ENCODE measurements at places on chromosomes 11 and 22.
A peak's percentile ranks its signal among the peaks of the same experiment; 100 is the strongest.

GRCh38 chr11:126841999-126842398 is 158.6 kb downstream of the KIRREL3 start:
- no peak for DNase-seq

DNA sequence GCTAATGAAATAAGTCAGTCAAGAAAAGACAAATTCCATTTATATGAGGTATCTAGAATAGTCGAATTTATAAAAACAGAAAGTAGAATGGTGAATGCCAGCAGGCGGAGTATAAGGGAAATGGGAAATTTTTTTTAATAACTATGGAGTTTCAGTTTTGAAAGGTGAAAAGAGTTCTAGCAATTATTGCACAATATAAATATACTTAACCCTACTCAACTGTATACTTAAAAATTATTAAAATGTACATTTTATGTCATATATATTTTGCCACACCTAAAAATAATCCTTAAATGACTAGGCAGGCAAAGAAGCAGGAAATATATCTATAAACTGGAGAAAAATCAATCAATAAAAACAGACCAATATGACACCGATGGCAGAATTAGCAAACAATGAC is 196.5 kb upstream of the UBASH3B start:
- no peak for DNase-seq

- no peak for DNase-seq
Observed at GRCh38 chr22:24076091-24076867, 65.2 kb downstream of the CABIN1 start.

- DNase-seq, result no peak
Observed at GRCh38 chr11:16896729-16897469, 117.3 kb downstream of the PLEKHA7 start.

GRCh38 chr11:110759972-110760381 is 47.7 kb upstream of the ARHGAP20 start:
- peak; percentile 53 for DNase-seq

GRCh38 chr11:34214961-34215805 is 109.8 kb downstream of the NAT10 start:
- DNase-seq, result peak; percentile 47

DNA sequence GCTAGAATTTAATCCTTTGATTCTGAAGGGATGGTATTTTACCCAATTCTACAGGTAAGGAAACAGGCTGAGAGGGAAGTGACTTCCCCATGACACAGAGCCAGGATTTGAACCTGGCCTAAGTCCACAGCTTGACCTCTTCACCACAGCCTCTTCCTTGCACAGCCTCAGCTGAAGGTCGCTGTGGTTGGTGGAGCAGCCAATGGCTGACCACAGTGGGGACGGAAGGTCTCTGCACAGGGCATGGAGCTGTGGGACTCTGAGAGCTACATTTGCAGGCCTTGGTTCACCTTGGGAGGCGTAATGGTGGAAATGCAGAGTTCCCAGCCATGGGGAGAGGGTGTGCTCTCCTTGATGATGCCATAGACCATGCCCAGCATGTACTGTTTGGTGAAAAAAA is 295.0 kb downstream of the DDX10 start:
- DNase-seq, result no peak
